Heart left ventricle (tissue), 16 donors: ENCODE measurements at places on chromosomes 1 and 21. TPM values are rescaled to one million over a fixed set of nuclear protein-coding genes. Genes with fewer than 3 reads are reported as not detected.

- H3K27ac ChIP-seq: no peak overlapping the region
- no peak for DNase-seq
- peaks cover 16% of the 10 kb centered on the region for H3K4me1 ChIP-seq
- no peak overlapping the region for H3K4me3 ChIP-seq
- no peaks in the 10 kb centered on the region for H3K27me3 ChIP-seq
Observed at GRCh38 chr1:84598846-84599741, 24.9 kb upstream of the CTBS start.

Gene TMIGD3
- 4.7 TPM for total RNA-seq

DNA sequence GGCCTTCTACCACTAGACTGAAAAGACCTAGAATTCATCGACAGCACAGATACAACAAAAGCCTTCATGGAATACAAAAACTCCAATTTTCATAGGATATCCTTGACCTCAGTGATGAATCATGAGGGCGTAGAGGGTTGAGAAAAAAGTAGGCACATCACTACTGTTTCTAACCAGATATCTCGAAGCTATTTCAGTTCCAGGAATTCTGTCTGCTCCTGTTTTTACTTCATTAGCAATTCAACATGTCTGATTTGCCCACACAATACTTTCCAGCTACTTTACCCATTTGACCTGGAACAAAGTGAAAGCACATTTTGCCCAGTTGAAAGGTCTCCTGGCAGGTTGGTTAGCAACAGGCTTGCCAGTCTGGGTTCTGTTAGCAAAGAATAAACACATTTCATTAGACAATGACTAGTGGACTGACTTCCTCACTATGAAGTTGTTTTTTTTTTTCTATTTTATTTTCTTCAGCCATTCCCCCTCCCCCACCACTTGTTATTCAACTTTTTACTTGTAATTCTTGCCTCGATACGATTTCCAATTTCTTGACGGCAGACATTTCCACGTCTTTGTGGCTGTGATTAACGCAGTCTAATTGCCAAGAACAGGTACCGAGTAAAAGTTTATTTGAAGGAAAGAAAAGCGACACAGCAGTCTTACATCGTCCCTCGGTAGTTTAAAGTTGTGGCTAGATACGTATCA is 4.0 kb upstream of the ZBTB18 start:
- H3K36me3 ChIP-seq: no peaks in the 10 kb centered on the region
- H3K27ac ChIP-seq: peak overlapping the region; percentile 99
- DNase-seq: no peak
- peaks cover 12% of the 10 kb centered on the region for H3K4me1 ChIP-seq
- H3K27me3 ChIP-seq: no peaks in the 10 kb centered on the region

Gene NBL1
- 26.4 TPM for total RNA-seq

GRCh38 chr1:230186874-230187273 is 119.8 kb downstream of the GALNT2 start:
- H3K36me3 ChIP-seq: no peaks in the 10 kb centered on the region
- no peaks in the 10 kb centered on the region for H3K27me3 ChIP-seq
- no peak overlapping the region for H3K27ac ChIP-seq
- no peak overlapping the region for H3K4me3 ChIP-seq
- peaks cover 29% of the 10 kb centered on the region for H3K4me1 ChIP-seq

GRCh38 chr1:42311138-42311537 is 23.9 kb downstream of the FOXJ3 start:
- no peak overlapping the region for H3K27ac ChIP-seq
- no peaks in the 10 kb centered on the region for H3K36me3 ChIP-seq
- H3K4me1 ChIP-seq: peaks cover 16% of the 10 kb centered on the region

Gene NTNG1
- total RNA-seq: not detected

- H3K27me3 ChIP-seq: peaks cover 4% of the 10 kb centered on the region
- no peak overlapping the region for H3K4me3 ChIP-seq
- DNase-seq: no peak
Observed at GRCh38 chr1:20343938-20344302, 53.2 kb downstream of the VWA5B1 start.

- no peak overlapping the region for H3K27ac ChIP-seq
- H3K4me1 ChIP-seq: no peaks in the 10 kb centered on the region
- H3K36me3 ChIP-seq: no peaks in the 10 kb centered on the region
Observed at GRCh38 chr1:242435200-242435599, 89.3 kb downstream of the PLD5 start.

DNA sequence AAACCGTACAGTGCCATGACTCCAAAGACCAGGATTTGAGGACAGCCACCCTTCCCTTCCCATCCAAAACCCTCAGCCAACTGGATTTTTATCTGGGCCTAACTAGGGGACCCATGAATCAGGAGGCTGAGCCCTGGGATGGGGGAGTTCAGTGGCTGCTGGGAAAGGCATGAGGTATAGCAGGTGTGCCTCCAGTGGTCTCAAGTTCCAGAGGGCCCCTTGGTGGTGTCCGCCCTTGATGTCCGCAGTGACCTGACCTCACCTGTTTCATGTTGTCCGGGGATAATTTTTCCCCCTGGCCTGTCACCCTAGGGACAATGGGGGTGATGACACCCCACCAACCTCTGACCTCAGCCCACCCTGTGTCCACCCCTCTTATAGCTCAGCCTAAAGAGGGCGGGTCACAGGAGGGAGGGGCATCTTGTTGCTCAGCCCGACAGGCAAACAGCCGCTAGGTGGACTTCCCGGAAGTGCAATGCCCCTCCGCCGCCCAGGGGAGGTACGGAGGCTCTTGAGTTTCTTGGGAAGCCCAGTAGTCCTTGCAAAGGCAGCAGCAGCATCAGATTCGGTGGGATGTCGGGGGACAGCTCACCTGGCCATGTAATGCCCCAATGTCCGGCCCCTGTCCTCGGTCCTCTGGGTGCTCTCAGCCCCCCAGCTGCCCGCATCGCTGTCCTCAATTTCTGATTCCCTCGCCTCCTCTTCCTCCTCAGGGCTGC is 13.8 kb upstream of the IL22RA1 start:
- no peak for DNase-seq
- H3K27ac ChIP-seq: no peak overlapping the region
- H3K36me3 ChIP-seq: no peaks in the 10 kb centered on the region
- H3K27me3 ChIP-seq: no peaks in the 10 kb centered on the region
- no peaks in the 10 kb centered on the region for H3K4me1 ChIP-seq

DNA sequence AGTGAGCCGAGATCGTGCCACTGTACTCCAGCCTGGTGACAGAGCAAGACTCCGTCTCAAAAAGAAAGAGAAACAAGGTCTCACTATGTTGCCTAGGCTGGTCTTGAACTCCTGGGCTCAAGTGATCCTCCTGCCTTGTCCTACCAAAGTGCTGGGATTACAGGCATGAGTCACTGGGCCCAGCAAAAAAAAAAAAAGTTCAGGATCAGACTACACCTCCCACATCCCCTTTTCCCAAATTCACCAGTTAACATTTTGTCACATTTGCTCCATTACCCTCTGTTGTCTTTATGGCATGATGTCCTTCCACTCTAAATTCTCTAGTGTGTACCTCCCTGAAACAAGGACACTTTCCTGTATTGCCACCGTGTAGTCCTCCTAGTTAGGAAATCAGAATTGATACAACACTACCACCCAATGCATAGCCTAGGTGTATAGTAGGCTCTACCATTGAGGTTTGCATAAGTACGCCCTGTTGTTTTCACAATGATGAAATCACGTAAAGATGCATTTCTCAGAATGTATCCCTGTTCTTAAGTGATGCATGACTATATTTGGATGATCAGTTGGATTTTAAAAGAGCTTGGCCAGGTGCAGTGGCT is 10.7 kb downstream of the SPEN start:
- H3K36me3 ChIP-seq: peaks cover 5% of the 10 kb centered on the region
- no peaks in the 10 kb centered on the region for H3K4me1 ChIP-seq
- DNase-seq: no peak

Gene CELA2A
- total RNA-seq: 1.0 TPM

DNA sequence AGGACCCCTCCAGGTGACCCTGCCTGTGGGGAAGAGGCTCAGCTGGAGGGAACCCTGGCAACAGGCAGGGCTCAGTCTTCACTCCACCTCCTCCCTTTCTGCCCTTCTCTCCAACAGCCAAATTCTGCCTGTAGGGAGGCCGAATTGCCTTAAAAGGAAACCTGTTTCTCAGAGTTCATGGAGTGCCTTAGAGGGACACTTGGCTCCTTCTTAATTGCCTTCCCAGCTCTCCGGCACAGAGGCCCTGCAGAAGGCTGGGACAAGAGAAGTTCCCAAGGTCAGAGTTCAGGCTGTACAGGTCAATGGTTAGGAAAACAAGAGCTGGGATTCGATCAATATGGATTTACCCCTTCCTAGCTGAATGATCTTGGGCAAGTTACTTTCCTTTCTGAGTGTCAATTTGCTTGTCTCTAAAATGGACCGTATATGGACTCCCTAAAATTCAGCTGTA is 6.2 kb downstream of the CSRP1 start:
- peaks cover 8% of the 10 kb centered on the region for H3K4me1 ChIP-seq
- H3K27me3 ChIP-seq: no peaks in the 10 kb centered on the region
- DNase-seq: no peak

Gene TMEM81
- total RNA-seq: 1.9 TPM

Gene PANK4
- total RNA-seq: 42.8 TPM

DNA sequence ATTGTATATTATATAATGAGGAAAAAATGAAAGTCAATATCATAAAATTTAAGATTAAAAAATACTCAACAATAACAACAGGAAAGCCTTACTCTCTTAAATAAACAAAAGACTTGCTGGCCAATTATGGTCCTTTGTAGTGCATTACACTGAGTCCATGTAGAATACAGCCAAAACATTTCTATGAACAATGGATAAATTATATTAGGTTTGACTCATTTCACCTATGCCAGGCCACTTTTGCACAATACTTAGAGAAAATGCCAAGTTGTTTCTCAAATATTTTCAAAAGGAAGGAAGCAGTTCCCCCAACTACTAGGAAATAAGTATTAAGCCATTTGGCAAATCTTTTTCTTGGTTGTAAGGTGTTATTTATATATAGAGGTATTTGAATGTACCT is 19.8 kb upstream of the UCK2 start:
- no peak overlapping the region for H3K27ac ChIP-seq
- no peaks in the 10 kb centered on the region for H3K36me3 ChIP-seq
- H3K27me3 ChIP-seq: no peaks in the 10 kb centered on the region
- no peaks in the 10 kb centered on the region for H3K4me1 ChIP-seq
- no peak for DNase-seq

DNA sequence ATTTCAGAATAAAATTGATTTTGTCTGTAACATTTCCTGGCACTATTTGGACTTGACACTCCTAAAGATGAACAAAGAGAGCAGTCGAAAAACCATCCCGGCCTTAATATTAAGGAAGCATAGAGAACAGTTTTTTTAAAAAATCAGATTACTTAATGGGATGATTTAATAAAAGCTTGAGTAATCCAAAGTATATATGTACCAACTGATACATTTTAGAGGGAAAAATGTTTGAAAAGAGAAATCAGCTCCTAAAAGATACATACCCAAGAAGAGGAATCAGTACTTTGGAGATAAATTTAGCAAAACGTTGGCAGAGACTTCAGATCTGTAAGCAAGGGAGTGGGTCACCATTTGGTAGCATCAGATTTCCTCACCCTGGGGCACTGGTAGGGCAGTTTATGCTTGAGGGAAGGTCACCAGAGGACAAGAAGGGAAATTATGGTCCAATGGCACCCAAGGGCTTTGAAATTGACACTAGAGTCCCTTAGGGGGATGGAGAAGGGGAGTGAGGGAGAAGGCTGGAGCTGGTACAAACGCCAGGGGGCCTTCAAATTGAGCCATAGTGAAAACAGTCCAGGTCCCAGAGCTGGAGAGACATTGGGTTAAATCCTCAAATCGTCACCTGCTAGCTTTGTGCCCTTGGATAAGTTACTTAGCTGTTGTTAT is 5.9 kb downstream of the SLAMF7 start:
- H3K4me3 ChIP-seq: no peak overlapping the region
- H3K27ac ChIP-seq: no peak overlapping the region
- no peaks in the 10 kb centered on the region for H3K4me1 ChIP-seq
- no peaks in the 10 kb centered on the region for H3K36me3 ChIP-seq
